ENCODE measurements at places on chromosomes 5 and 9.
A peak's percentile ranks its signal among the peaks of the same experiment; 100 is the strongest.

GRCh38 chr9:85569988-85570387, 171.8 kb downstream of the AGTPBP1 start:
- DNase-seq: no peak

- no peak for DNase-seq
These were observed 207.7 kb downstream of the SREK1 start for GRCh38 chr5:66351813-66352212.

GRCh38 chr9:1319436-1319835, 269.3 kb downstream of the DMRT2 start:
- no peak for DNase-seq

- no peak for DNase-seq
These were observed 258.7 kb downstream of the TRIM32 start for GRCh38 chr9:116945817-116946216.

GRCh38 chr5:151110122-151110681, 29.4 kb upstream of the TNIP1 start:
- no peak for DNase-seq

DNA sequence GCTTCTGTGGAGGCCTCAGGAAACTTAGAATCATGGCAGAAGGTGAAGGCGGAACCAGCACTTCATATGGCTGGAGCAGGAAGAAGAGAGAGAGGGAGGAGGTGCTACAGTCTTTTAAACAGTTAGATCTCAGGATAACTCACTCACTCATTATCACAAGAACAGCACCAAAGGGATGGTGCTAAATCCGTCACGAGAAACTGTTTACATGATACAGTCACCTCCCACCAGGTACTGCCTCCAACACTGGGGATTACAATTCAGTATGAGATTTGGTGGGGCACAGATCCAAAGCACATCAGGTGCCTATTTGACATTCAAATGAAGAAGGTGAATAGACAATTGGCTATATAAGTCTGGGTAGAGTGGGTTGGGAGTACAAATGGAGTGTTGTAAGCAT, 35.2 kb downstream of the FKTN start:
- no peak for DNase-seq

- DNase-seq: no peak
These were observed 66.7 kb downstream of the KCNIP1 start for GRCh38 chr5:170570476-170570875.

DNA sequence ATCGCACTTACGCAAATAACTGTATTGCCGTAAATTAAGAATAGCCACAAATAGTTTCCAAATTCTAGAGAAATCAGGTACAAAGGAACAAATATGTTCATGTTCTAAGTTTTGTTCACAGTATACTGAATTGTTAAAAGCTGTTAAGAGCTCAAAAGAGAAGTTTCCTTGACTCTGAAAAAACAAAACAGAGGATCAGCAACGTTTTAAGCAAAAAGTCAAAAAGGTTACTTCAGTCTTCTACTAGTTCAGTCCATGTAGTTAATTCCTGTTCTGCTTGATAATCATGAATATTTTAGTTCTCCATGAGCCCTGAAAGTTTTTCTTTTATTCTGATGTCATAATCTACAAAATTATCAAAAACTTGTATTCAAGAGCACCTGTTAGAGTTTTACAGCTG, 128.6 kb upstream of the MAST4 start:
- DNase-seq: no peak

DNA sequence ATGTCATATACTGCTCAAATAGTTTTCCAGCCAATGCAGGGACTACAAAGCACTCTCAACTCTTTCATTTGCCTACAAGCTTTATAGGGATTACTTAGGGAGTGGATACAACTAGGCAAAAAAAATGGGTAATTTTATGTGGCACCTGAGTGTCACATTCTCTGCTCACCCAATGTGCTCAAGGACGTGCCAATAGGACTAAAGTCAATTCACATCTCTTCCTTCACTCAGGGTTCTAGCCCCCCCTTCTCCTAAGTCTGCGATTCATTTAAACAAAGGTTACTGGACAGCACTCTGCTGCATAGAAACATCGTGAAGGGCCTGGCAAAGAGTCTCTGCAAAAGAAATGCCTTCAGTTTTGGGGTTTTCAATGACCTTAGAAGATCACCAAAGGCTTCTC, 142.3 kb downstream of the TSSK1B start:
- no peak for DNase-seq

- DNase-seq: peak; percentile 9
These were observed 42.5 kb downstream of the RALGPS1 start for GRCh38 chr9:126956917-126957686.

DNA sequence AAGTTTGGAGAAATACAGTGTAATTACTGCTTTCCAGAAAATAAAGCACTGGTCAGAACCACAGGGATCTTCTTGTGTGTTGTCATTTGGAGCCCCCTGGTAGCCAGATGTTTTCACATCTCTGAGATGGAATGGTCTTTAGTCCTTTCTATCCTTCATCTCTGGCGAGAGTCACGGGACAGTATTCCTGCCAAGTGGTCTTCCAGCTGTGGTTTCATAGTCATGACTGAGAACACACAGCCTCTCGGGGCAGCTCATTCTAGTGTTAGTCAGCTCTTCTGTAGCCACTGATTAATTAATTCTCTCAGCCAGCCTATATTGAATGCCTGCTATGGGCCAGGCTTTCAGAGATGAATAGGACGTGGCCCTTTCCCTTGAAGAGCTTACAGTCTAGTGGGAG, 34.1 kb downstream of the HMGXB3 start:
- no peak for DNase-seq

DNA sequence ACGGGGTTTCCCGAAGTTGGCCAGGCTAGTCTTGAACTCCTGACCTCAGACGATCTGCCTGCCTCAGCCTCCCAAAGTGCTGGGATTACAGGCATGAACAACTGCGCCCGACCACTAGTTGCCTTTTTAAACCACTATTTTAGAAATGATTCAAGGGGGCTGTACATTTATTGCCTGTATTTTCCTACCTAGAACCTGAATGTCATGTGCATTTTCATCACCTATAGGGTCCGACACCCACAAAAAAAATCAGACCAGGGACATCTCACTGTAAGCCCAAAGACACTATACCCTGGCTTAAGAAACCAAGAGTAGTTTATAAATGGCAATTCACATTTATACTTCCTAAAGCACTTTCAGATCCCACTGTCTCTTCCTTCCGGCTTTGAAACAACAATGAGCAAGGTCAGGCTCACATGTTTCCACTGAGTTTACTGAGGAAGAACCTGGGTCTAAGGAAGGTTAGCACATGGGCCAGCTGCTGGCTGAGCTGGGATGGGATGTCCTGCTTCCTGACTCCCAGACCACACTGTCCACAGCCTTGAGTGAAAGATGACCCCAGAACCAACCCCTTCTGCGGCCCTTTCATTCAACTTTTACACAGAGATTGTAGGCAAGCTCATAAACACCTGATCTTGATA, 87.3 kb downstream of the SERINC5 start:
- DNase-seq: no peak

- no peak for DNase-seq
These were observed 77.6 kb downstream of the PRLR start for GRCh38 chr5:35152733-35153132.

DNA sequence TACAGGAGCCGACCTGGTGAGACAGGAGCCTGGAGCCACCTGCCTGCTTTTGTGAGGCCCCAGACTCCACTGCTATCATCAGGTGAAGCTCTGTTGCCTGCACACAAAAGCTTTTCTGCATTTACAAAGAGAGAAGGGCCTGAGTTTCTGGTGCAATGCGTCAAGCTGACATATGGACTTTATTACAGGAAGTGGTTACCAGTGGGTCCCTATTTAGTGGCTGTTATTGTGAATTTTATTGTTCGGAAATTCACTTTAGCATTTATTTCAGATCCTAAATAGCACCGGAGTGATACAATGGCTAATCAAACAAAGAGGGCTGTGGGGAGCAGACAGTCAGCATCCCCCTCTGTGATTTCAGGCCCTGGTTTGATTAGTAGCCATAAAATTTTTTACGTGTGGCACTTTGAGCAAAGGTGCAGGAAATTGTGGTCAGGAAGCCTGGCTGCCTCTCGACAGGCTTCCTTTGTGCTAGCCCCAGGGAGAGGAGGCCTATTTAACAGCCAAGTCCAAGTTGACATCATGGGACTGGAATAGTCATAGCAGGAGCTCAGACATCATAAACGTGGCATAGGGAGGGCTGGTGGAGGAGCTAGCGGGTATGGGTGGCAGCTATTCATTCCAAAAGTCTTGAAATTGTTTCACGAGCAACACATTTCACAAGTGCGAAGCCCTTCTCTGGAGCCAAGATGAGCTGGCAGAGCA, 8.4 kb downstream of the TGFBI start:
- peak; percentile 70 for DNase-seq

- no peak for DNase-seq
These were observed 960 bp upstream of the IFNB1 start for GRCh38 chr9:21078702-21079101.

GRCh38 chr5:81971111-81971711, 612 bp upstream of the ATG10 start:
- DNase-seq: peak; percentile 10

- DNase-seq: no peak
These were observed 232.5 kb downstream of the FBXL17 start for GRCh38 chr5:108149369-108149768.

- DNase-seq: no peak
These were observed 7.9 kb downstream of the GDNF start for GRCh38 chr5:37831821-37832534.

DNA sequence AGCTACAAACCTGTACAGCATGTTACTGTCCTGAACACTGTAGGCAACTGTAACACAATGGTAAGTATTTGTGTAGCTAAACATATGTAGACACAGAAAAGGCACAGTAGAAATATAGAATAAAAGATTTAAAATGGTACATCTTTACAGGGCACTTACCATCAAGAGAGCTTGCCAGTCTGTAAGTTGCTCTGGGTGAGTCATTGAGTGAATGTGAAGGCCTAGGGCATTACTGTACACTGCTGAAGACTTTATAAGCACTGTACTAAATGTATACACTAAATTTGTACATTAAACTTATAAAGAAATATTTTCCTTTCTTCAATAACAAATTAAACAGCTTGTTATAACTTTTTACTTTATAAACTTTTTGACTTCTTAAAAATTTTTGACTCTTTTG, 20.5 kb downstream of the ADRB2 start:
- no peak for DNase-seq

- DNase-seq: no peak
These were observed 3.0 kb downstream of the GDNF start for GRCh38 chr5:37836592-37837413.

DNA sequence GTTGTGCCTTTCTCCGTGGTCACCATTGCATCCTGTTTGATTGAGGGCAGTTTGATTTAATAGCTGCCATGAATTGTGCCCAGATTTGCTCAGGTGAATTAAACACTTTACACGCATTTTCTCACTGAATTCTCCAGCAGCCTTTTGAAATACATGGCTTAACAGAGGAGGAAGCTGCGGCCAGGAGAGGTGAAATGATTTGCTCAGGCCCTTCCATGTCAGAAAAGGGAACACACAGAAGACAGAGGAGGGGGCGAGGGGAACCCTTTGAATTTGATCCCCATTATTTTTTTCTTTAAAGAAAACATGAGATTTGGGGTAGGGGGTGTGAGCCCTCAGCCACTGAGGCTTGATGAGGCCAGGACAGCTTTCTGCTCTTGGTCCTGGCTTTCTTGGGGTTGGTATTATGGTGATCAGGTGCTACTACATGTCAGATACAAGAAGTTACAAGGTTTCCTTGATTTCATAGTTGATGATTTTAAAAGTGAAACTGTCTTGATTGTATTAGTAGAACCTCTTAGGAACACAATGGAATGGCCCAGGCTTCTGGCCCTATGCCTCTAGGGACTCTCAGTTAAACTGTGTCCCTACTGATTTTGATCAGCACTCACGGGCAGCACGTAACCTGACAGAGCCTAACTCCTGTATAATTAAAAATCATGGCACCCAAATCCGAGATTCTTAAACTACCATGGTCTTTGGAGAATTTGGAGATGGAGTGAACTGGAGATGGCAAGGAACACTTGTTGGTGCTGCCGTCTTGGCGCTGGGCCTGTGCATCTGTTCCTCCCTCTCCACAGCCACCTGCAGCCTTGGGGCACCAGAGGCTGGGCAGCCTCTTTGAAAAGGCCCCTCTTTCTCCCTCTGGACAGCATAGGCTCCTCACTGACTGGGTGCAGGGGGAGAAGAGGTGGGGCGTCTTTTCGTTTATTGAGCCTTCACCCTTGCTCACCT, 107.9 kb downstream of the TRIO start:
- no peak for DNase-seq

DNA sequence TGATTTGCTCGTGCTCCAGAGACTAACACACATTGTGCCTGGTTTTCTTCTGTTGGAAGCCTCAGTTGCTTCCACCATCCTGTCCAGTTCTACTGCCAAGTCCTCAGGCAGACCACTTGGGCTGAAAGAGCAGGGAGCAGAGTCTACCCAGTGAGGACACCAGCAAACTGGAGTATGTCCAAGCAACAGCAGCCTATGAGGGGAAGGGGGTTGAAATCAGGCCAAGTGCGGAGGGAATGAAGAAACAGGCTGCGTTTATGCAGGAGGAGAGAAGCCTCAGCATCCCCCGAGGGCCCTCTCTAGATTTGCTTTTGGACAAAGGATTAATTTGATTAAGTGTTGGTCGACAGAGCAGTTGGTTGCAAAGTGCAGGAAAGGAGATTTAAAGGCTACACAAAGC, 14.5 kb downstream of the DOCK2 start:
- DNase-seq: no peak

GRCh38 chr5:83387041-83387440, 84.5 kb upstream of the VCAN start:
- DNase-seq: no peak

DNA sequence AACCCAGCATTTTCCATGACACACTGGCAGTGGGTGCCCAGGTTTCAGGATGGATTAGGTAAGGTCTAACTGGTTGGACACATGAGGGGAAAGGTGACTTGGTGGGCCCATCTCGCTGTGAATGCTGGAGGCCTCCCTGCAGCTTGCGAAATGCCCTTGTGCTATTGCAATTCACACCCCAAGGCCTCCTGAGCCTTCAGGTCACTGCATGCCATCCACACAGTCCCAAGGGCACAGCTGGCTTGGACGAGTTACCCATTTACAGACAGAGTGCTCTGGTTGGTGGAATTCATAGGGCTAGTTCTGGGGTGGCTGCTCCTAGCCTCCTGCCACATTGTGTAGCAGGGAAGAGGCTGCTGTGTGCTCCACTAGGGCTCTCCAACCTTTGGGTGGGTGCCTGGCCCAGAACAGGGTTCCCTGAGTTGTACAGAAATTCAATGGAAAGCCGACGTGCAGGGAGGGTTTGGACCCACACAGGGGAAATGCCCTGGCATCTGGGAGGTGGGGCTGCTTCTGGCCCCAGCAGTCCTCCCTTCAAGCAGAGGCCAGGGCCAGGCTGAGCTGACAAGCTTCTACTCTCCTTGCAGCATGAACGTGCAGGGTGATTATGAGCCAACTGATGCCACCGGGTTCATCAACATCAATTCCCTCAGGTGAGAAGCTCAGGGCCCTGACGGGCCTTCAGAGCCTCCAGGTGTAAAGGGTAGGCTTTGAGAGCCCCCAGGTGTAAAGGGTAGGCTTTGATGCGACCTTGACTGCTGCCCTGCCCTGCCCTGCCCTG, 54.3 kb downstream of the ASS1 start:
- no peak for DNase-seq

DNA sequence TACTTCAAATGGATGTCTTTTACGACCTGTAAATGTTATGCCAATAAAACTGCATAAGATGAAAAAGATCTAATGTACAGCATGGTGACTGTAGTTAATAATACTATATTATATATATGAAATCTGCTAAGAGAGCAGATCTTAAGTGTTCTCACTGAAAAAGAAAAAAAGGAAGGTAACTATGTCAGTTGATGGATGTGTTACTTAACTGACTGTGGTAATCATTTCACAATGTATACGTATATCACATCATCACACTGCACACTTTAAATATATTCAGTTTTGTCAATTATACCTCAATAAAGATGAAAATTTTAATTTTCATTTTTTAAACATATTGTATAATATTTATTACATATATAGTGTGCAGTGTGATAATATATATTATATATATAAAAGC, 31.9 kb downstream of the THBS4 start:
- no peak for DNase-seq
